SJCRH30 (cell line): ENCODE measurements at places on chromosomes 5 and 9. TPM values are rescaled to one million over a fixed set of nuclear protein-coding genes. Genes with fewer than 3 reads are reported as not detected.

GRCh38 chr9:78049484-78049883 lies 17.9 kb upstream of the GNAQ start:
- DNase-seq: no peak

GRCh38 chr9:35729101-35729500 lies 2.9 kb downstream of the TLN1 start:
- DNase-seq: no peak

GRCh38 chr5:126097876-126098275 lies 325.3 kb upstream of the GRAMD2B start:
- no peak for DNase-seq

DNA sequence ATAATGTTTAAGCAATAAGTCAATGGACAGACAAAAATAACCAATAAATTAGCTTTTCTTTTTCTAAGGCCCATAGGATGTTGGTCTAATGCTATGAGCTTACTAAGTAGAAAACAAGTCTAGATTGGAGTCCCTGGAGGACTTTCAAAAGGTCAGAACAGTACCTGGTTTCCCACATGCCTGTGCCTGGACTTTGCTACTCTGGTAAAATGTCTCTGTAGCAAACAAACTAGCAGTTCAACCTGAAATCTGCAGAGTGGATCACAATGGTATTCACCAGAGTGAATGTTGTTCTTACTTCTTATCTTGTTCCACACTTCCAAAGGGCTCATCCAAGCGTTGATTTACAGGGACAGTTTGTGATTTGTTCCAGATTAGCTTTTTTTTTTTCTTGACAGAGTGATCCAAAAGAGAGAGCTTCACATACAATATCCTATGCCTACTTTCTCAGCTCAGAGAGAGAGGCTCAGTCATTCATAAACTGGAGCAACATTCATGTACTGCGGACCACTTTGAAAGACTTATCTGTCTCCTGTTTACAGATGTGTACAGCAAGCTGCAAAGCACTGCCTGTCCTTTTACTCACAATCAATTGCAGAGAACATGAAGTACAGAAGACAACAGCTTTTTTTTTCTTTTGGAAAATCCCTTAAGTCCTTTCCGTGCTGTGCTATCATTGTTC lies 466.1 kb downstream of the SPATA31D1 start:
- DNase-seq: no peak

SPINK7 gene
- total RNA-seq: not detected in 2 replicates

EQTN gene
- not detected in 2 replicates for total RNA-seq
